OCI-LY7 (cell line): ENCODE measurements at places on chromosomes 2 and 18. TPM values are rescaled to one million over a fixed set of nuclear protein-coding genes. Genes with fewer than 3 reads are reported as not detected.

The HRH4 gene
- not detected in 2 replicates for total RNA-seq

The SERPINB8 gene
- 2.0 and 2.5 TPM in 2 replicates for total RNA-seq

The POTEC gene
- not detected in 2 replicates for total RNA-seq

The CTDSP1 gene
- total RNA-seq = 140 and 152 TPM in 2 replicates

The LOXL3 gene
- 0.21 and 0.79 TPM in 2 replicates for total RNA-seq

The LYG2 gene
- not detected in 2 replicates for total RNA-seq

The STPG4 gene
- total RNA-seq = 0.68 and 0.72 TPM in 2 replicates

The NBAS gene
- 23.5 and 24.4 TPM in 2 replicates for total RNA-seq

The GDF7 gene
- 0.06 and 0.13 TPM in 2 replicates for total RNA-seq

The FOXD4L1 gene
- total RNA-seq = 0.80 and 1.5 TPM in 2 replicates

The KCNJ13 gene
- not detected in 2 replicates for total RNA-seq

The PJVK gene
- total RNA-seq = 6.9 and 9.2 TPM in 2 replicates

The PROM2 gene
- 1.2 TPM in 1 of 2 replicates, not detected in the other for total RNA-seq

The TP53I3 gene
- total RNA-seq = 0.82 and 1.1 TPM in 2 replicates

The IL36RN gene
- total RNA-seq = not detected in 2 replicates

The SPP2 gene
- total RNA-seq = not detected in 2 replicates

The SKOR2 gene
- total RNA-seq = not detected in 2 replicates

The BOLL gene
- total RNA-seq = not detected in 2 replicates

The KCNJ3 gene
- not detected in 2 replicates for total RNA-seq

The CFAP53 gene
- 0.52 and 0.86 TPM in 2 replicates for total RNA-seq

The UGT1A1 gene
- total RNA-seq = not detected in 2 replicates

The CD28 gene
- total RNA-seq = 22.3 and 44.6 TPM in 2 replicates

The RRM2 gene
- 313 and 324 TPM in 2 replicates for total RNA-seq

The COL6A3 gene
- total RNA-seq = not detected in 2 replicates

The TTN gene
- total RNA-seq = under 0.01 and 0.02 TPM in 2 replicates
